HTR-8/SVneo (cell line): ENCODE measurements at places on chromosomes 2 and 18.
A peak's percentile ranks its signal among the peaks of the same experiment; 100 is the strongest.

DNA sequence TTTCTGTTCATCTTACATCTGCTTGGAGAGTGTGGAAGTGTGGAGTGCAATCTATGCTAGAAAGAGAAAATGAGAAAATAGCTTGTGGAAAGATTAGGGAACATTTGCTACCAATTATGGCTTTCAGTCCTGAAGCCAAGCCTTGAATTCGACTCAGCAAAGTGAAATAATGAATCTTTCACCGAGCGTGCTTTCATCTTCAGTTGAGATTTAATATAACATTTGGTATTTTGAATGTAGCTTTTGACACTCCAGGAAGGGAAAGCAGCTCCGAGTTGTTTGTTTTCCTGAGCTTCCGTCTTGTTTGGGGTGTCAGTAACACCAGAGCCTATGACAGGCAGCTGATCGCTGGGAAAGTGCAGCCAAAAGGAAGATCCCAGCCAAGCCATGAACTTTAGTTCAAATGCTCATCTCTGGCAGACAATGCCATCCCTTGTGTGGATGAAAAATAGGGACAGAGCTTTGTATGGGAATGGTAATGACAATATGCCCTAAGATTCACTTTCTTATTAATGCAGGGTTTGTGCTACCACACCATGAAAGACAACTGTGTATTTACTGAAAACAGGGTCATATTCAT, 25.0 kb upstream of the PHLPP1 start:
- DNase-seq = no peak

DNA sequence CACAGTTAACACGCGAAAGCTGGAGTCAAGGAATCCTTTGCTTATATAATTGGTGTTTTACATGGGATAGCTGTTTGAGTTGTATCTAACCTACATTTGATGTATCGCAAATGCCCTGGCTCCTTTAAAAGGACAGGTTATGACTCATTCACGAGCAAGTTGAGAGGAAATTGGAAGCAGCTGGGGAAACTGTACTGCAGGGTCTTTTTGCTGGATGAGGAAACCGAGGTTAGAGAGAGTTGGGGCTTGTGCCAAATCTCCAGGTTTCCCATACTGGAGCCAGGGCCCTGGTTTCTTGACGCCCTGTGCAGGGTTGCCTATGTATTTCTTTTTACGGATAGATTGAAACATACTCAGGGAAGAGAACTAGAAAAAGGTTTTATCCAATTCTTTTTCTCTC, 60.0 kb upstream of the SPTBN1 start:
- DNase-seq = peak; percentile 39

DNA sequence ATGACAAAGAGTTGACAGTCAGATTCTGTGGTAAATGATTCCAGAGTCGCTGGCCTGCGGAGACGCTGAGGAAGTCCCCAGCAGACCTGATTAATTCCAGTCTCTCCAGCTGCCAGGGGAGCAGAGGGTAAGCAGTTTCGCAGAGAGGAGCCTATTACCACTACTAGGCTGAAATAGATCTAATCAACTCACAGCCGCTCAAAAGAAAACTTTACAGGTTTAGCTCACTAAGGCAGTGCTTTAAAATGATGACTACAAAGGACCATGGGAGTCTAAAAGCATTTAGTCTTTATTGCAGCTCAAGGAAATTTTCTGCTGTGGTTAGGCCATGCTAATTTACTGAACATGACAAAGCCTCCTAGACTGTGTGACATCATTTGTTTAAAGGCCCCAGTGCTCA, 445.6 kb upstream of the POU3F3 start:
- DNase-seq = no peak

DNA sequence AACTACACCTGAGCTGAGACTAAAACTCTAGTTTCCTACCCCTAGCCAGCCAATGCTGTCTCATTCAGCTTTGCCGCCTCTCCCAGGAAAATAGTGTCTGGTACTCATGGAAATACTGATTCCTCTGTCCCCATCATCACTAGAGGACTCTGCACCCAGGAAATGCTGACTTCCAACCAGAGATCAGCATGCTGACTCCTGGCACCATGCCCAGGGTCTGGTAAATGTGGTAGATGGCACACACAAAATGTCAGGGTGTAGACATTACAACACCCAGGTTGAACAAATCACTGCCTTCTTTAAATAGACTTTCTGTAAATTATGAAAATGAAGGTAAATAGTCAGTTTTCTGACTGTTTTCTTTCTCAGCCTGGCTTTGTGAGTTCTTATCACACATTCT, 307.3 kb upstream of the CHAC2 start:
- DNase-seq = no peak

DNA sequence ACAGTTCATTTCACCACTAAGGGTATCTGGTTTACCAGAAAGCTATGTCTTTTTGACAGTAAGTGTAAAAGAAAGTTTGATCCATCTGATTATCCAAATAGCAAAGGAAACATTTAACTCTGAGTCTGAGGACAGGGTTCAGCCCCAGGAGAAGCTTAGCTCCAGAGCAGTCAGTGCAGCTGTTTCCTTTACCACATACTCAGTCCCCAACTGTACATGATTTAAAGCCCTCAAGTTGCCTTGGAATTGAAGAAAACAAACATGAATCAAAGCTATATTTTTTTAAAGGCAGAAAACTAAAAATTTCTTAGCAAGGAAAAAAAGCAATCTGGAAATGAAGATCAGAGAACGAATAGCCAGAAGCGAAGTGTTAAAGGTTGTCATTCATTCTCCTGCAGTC, 746.0 kb downstream of the METTL4 start:
- DNase-seq = no peak

DNA sequence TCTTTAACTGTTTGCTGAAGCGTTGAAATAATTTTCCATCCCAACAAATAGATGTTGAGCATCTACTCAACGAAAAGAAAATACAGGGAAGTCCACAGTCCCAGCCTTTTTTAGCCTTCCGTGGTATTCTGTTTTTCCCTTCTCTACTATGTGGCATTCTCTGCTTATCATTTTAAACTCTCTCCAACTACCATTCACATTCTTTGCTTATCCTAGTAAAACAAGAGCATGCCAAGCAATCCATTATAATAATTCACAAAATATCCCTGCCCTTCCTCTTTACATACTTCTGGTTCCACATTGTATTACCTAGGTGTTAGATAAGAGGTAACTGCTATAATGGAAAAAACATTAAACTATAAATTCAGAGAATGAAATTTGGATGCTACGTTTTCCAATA, 1.6 kb upstream of the SESTD1 start:
- no peak for DNase-seq

DNA sequence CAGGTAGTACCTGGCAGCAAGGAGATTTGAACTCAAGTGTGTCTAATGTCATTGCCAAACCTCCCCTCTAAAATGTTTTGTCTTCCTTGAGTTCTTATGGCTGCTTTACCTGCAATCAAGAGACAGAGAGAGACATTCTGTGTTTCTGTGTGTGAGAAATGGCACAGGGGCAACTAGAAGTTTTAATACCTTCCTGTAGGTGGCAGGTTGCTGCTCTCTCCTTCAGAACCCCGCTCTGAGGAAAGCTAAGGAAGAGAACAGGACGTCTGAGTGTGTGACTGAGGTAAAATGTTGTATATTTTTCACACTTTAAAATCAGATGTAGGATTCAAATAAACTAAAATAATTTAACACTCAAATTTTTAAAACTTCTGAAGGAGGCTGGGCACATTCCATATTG, 19.2 kb downstream of the DTNA start:
- DNase-seq = no peak

DNA sequence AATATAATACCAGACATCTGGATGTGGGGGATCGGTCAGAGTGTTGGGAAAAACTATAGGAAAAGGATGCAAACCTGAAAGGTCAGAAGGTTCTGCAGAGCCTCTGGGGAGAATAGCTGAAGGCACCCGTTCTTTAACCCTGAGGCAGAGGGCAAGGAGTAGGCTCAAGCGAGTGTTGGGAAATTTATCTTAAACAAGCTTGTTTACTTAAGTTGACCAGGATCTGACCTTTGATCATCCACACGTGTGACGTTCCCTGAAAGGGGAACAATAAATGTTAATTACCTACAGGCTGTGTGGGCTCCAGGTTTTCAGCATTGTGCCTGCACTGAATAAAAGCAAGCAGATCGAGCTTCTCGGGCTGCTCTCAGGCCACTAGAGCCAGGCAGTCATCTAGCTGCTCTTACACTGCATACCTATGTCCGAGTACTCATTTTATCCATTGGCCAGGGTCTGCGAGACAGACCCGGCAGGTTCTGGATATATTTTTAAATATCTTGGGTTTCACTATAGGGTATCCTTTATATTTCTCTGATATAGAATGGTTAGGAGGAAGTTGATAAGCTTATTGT, 400.6 kb upstream of the CHST9 start:
- DNase-seq = no peak

DNA sequence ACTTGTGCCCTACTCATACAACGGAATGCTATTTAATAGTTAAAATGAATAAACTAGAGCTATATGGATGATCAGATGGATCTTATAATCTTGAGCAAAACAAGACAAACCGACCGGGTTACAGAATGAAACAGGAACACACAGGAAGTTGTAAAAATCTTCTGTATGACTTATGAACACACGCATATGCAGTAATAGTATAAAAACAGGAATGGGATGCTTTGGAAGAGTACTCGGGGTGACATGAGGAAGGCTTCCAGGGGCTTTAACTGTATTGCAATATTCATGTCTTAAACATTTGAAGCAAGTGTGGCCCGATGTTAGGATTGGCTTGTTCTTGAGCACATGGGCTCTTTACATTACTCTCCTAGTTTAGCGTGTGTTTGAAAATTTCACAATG, 14.9 kb upstream of the E2F6 start:
- DNase-seq = no peak
